Bronchial smooth muscle cell (primary cell): ENCODE measurements at places on chromosomes 6 and 20. TPM values are rescaled to one million over a fixed set of nuclear protein-coding genes. Genes with fewer than 3 reads are reported as not detected.

Gene OR12D3
- not detected in 2 replicates for total RNA-seq

Gene SPTLC3
- total RNA-seq = 4.6 and 13.4 TPM in 2 replicates

Gene SLC22A3
- under 0.01 and 0.09 TPM in 2 replicates for total RNA-seq

Gene AGER
- 0.16 and 0.17 TPM in 2 replicates for total RNA-seq

Gene SLC2A4RG
- 17.7 and 18.8 TPM in 2 replicates for total RNA-seq

Gene IL17A
- total RNA-seq = not detected in 2 replicates

Gene IP6K3
- not detected in 2 replicates for total RNA-seq

Gene TDRD6
- 0.26 and 0.32 TPM in 2 replicates for total RNA-seq

Gene LAMA4
- 569 and 653 TPM in 2 replicates for total RNA-seq

Gene CALHM5
- total RNA-seq = 8.4 and 9.0 TPM in 2 replicates

Gene OLIG3
- total RNA-seq = not detected in 2 replicates

Gene C6orf132
- 0.63 TPM in 1 of 2 replicates, not detected in the other for total RNA-seq

Gene GABRR2
- 0.16 and 0.52 TPM in 2 replicates for total RNA-seq

Gene SLC17A2
- total RNA-seq = not detected in 2 replicates

Gene WASF1
- 2.5 and 4.9 TPM in 2 replicates for total RNA-seq

Gene SNX21
- 80.1 and 108 TPM in 2 replicates for total RNA-seq

Gene CRYBG1
- total RNA-seq = 4.0 and 8.0 TPM in 2 replicates

Gene KCNK15
- 0.09 and 0.47 TPM in 2 replicates for total RNA-seq

Gene FOXQ1
- total RNA-seq = 1.3 and 2.2 TPM in 2 replicates

Gene PI16
- 2.3 and 4.7 TPM in 2 replicates for total RNA-seq

Gene BCKDHB
- 6.2 and 13.2 TPM in 2 replicates for total RNA-seq

Gene OR14J1
- total RNA-seq = not detected in 2 replicates

Gene IL17F
- total RNA-seq = not detected in 2 replicates

Gene HLA-DQA2
- not detected in 2 replicates for total RNA-seq

Gene DZANK1
- 0.47 and 0.60 TPM in 2 replicates for total RNA-seq

Gene TSPO2
- total RNA-seq = not detected in 2 replicates

Gene RNF5
- total RNA-seq = 14.4 and 15.6 TPM in 2 replicates

Gene CST5
- not detected in 2 replicates for total RNA-seq

Gene MCHR2
- not detected in 2 replicates for total RNA-seq

Gene FAM209A
- 0.16 TPM in 1 of 2 replicates, not detected in the other for total RNA-seq

Gene GABRR1
- not detected in 2 replicates for total RNA-seq

Gene HDAC2
- total RNA-seq = 49.6 and 69.3 TPM in 2 replicates

Gene SIRPB1
- total RNA-seq = 0.17 and 0.79 TPM in 2 replicates

Gene BPIFA1
- not detected in 2 replicates for total RNA-seq

Gene SCGN
- not detected in 2 replicates for total RNA-seq

Gene ABHD16B
- under 0.01 TPM in 1 of 2 replicates, not detected in the other for total RNA-seq

Gene TINAG
- not detected in 2 replicates for total RNA-seq

Gene TTK
- total RNA-seq = 0.34 and 3.2 TPM in 2 replicates

Gene PROKR2
- not detected in 2 replicates for total RNA-seq

Gene KIF25
- total RNA-seq = not detected in 2 replicates

Gene CCDC170
- 0.47 and 1.5 TPM in 2 replicates for total RNA-seq

Gene CLPSL1
- total RNA-seq = not detected in 2 replicates

Gene MLIP
- total RNA-seq = 0.32 TPM in 1 of 2 replicates, not detected in the other

Gene HLA-DOA
- under 0.01 TPM in 1 of 2 replicates, not detected in the other for total RNA-seq

Gene NFKBIL1
- 32.9 and 39.4 TPM in 2 replicates for total RNA-seq

Gene FHL5
- total RNA-seq = not detected in 2 replicates

Gene ARFGEF3
- total RNA-seq = under 0.01 TPM in 2 replicates

Gene RBPJL
- total RNA-seq = not detected in 2 replicates

Gene DOK5
- total RNA-seq = 21.8 and 26.8 TPM in 2 replicates

Gene CDH22
- not detected in 2 replicates for total RNA-seq

Gene SPATS1
- total RNA-seq = 0.16 TPM in 1 of 2 replicates, not detected in the other

Gene HLA-DPA1
- 2.4 TPM in 1 of 2 replicates, not detected in the other for total RNA-seq

Gene VGLL2
- not detected in 2 replicates for total RNA-seq

Gene TPBG
- 26.8 and 39.9 TPM in 2 replicates for total RNA-seq

Gene LTA
- not detected in 2 replicates for total RNA-seq

Gene CUTA
- 90.8 and 170 TPM in 2 replicates for total RNA-seq
